ENCODE measurements at places on chromosomes 1 and 21.
A peak's percentile ranks its signal among the peaks of the same experiment; 100 is the strongest.

DNA sequence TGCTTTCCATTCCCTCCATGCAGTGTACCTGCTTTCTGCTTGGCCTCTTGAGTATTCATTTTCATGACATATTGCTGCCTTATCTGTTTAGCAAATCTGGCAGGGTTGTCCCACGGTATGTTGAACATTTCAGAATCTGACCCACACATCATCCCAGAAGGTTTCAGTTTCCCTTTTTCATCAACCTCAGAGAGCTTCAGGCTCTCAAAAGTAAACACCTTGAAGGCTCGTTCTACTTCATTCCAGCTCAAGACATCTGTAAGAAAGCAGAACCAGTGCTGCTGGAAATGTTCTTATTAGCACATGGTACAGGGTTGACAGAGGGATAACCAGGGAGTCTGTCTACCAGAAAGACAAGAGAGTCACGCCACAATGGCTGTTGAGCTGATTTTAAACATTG, 103.6 kb downstream of the SPAG17 start:
- no peak for DNase-seq

DNA sequence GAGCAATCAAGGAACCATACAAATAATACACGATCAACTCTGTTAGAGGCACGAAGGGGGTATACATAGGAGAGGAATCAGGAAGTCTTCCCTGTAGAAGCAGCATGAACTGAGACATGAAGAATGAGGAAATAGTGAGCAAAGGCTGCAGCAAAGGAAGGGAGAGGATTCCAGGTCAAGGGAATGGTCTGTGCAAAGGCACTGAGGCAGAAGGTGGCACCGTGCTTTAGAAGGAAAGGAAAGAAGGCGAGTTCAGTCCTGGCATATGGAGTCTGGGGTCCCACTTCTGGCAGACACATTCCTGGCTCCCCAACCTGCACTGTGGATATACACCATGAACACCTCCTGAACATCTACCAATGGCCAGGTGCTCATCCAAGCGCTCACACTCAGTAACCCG, 56.1 kb downstream of the GLIS1 start:
- no peak for DNase-seq

DNA sequence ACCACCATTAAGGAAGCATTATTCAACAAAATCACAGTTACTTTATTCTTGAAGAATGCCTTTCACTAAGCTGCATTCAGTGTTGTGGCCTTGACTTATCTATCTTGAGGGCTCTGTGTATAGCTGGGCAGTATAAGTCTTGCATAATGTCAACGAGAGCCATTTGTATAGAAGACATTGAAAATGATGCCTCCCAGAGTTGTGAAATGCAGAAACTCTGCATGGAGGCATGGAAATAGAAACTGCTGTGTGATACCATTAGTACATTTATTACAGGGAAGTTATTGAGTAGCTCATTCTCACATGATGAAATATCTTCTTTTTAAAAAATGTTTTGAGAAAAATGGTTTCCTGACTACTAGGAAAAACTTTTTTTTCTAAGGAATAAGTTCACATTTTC, 111.4 kb upstream of the SNX7 start:
- no peak for DNase-seq

DNA sequence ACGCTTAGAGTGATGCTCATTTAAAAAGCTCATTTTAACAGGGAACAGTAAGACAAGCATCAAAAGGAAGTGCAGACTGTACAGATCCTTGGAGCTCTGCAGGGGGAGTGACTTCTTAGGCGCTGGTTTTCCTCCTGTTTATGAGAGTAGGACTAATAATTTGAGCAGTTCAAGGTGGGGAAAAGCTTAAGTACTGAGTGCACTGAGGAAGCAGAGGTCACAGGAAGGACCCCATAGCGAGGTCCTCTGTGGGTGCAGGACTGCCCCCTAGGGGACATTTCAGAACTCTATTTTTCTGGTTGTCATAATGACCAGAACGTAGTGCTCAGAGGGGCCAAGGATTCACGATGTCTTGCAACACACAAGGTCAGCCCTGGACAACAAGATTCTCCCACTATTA, 112.1 kb downstream of the HLCS start:
- peak; percentile 36 for DNase-seq

DNA sequence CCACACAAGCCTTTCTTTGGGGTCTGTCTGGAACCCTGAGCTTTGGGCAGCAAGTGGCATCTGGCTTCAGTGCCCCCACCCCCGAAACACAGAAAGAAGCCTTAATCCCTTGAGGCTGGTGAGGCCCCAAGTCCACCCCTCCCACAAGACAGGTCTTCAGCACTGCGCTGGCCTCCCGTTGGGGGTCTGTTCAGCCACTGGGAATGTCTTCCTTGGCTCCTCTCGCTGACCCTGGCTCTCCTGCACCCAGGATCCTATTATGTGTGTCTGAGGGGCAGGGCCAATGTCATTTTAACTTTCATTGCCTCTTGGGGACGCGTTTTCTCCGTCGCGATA, 26.9 kb downstream of the ATP8B2 start:
- DNase-seq, result no peak

DNA sequence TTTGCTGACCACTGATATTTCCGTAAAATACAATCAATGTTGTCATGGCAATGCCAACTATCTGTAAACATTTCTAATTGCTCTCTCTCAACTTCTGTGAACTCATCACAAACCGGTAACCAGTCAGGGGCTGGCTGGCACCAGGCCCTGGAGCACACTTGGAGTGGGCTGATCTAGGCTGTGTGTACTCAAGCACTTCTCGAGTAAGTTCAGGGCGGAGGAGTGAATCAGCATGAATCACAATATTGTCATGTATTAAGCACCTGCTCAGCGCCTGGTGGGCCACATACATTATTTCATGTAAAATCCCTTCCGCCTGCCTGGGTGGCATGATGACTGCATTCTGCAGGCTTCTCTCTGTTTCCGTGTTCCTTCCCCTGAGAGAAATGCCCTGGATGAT, 212.4 kb downstream of the FOXD2 start:
- peak; percentile 88 for DNase-seq

- DNase-seq, result peak; percentile 66
Observed at GRCh38 chr1:234957330-234958065, 171.1 kb downstream of the TOMM20 start.

DNA sequence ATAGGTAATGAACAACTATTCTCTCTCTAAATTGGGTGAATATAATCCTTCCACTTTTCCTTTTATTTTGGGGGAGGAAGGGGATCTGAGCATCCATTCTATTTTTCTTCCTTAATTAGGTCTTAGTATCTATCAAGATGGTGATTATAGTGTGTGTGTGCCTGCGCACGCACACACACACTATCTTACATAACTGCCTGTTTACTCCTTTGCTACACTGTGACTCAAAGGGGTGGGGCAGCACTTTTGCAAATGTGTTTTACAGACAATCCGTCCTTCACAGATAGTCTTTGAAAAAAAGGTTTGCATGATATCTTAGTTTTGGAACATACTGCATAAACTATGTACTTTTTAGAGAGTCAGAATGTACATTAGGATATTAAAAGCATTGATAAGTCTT, 191.5 kb downstream of the SDCCAG8 start:
- DNase-seq, result peak; percentile 83

DNA sequence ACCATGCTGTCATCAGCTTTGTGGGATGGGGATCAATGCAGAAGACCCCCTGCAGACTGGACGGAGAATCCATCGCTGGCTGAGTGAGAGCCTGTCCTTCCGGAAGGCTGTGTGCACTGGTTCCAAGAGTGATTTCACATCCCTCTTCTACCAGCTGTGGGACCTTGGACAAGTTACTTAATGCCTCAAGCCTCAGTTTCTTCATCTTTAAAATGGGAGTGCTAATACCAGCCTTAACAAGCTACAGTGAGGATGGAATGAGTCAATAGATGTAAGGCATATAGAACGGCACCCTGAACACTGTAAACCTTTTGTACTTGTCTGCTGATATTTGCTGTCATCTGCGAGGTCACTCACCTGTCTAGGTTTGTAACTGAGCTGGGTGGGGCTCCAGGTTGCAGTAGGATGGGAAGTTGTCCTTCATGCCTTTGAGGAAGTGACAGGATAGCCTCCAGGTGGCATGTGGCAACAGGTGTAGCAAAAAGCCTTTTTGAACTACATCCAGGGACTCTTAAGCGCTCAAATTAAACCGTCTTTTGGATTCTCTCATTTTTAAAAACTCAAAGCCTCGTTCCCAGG, 27.5 kb downstream of the TMEM51 start:
- DNase-seq, result no peak

DNA sequence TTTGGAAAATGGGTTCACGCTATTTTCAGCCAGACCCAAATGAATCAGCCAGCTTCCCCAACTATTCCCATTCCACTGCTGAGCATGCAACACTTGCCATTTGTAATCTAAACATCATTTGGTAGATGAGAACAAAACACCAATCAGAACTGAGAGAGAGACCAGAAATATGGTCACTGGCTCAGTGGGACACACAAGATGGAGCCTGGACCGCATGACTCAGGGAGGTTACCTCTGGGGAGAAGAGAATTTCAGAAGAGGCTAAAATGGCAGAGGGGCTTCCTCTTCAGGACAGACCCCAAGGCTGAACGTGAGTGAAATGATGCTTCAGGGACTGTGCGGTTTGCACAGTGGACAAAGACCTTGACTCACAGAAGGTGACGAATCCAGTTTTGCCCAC, 126.6 kb downstream of the URB2 start:
- DNase-seq, result no peak

GRCh38 chr21:15051644-15052458, 12.9 kb downstream of the NRIP1 start:
- DNase-seq, result no peak

DNA sequence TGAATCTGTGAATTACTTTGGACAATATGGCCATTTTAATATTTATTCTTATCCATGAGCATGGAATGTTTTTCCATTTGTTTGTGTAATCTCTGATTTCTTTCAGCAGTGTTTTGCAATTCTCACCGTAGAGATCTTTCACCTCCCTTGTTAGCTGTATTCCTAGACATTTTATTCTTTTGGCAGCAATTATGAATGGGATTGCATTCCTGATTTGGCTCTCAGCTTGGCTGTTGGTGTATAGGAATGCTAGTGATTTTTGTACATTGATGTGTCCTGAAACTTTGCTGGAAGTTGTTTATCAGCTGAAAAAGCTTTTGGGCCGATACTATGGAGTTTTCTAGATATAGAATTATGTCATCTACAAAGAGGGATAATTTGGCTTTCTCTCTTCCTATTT, 44.2 kb upstream of the NEGR1 start:
- no peak for DNase-seq

GRCh38 chr1:6612641-6613360, 730 bp upstream of the PHF13 start:
- peak; percentile 83 for DNase-seq

- DNase-seq, result no peak
Observed at GRCh38 chr1:247286134-247286670, 30.3 kb downstream of the VN1R5 start.

DNA sequence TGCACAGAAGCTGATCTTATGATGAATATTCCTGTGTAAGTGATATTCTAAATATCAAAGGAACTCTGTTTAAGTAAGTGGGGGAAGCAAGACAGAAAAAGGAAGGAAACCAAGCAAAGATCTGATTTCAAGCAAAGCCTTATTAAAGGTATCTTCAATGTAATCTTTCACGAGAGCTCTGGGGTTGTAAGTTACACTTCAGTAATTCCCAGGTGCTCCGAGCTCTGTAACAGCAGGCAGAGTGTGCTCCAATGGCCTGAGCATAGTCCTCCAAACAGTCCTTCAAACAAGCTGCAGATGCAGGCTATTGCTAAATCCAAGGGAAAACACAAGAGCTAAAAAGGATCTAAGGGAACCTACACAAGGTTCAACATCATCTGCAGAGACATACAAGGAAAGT, 949.7 kb upstream of the TMPRSS15 start:
- DNase-seq, result no peak

- DNase-seq, result no peak
Observed at GRCh38 chr1:165686971-165687433, 11.4 kb downstream of the ALDH9A1 start.

GRCh38 chr1:156438278-156438987, 62.1 kb downstream of the MEF2D start:
- peak; percentile 35 for DNase-seq

DNA sequence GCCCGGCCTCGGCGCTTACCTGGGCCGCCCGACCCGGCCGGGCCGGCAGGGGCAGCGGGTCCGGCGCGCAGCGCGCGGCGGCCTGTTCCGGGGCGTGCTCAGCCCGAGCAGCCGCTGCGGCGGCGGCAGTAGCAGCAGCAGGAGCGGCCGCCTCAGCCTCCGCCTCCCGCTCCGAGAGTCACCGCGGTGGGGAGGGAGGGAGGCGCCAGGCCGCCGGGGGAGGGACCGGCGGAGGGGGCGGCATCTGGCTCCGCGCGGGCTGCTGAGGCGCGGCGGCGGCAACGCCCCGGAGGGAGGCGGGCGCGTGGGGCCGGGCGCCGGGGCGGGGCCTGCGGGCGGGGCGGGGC, at the start of gene CTNNBIP1:
Gene CTNNBIP1 (minus strand): TSS at position 194 of the 347 bp plus-strand sequence. CDS start 38,205 bp downstream, outside the sequence.
- no peak for DNase-seq

- no peak for DNase-seq
Observed at GRCh38 chr1:155117610-155118009, 10.1 kb upstream of the EFNA1 start.

- no peak for DNase-seq
Observed at GRCh38 chr21:20261364-20261763, 736.8 kb upstream of the NCAM2 start.

All from GM23248 (cell line).